Skeletal muscle cell (primary cell): ENCODE measurements at places on chromosomes 3 and 15.
A peak's percentile ranks its signal among the peaks of the same experiment; 100 is the strongest.

DNA sequence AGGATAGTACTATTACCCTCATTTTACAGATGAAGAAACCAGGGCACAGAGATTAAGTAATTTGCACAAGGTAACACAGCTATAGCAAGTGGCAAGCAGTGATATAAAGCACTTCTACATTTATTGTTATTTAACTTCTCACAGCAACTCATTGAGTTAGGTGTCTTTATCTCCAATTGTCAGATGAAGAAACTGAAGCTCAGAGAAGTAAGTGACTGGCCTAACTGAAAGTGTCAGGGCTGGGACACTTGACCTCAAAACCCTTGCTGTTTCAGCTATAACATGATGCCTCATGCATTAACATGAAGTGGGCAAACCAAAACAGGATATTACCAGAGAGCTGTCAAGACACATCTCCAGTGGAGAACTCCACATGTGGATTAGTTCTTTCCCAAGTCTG is 65.8 kb upstream of the LEKR1 start:
- DNase-seq: no peak

DNA sequence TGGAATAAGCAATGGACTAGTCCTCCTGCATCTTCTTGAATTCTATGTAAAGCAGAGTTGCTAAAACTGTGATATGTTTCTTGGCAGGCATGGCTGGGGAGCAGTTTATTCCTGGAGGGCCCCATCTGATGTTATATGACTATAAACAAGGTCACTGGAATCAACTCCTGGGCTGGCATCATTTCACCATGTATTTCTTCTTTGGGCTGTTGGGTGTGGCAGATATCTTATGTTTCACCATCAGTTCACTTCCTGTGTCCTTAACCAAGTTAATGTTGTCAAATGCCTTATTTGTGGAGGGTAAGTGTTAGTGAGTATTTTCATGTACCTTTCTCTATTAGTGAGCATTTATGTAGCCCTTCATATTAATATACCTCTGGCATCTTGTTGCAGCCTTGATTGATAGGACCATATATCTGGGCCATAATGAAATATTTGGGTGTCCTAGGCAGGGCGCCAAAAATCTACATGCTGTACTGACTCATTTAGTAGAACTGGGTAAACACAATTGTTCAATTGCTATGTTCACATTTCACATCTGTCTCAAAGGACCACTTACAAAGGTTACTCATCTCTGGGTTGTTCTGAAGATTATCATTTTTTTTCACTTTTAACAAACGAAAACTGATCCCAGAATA is 52.6 kb upstream of the ADGRG7 start:
- peak; percentile 95 for DNase-seq

DNA sequence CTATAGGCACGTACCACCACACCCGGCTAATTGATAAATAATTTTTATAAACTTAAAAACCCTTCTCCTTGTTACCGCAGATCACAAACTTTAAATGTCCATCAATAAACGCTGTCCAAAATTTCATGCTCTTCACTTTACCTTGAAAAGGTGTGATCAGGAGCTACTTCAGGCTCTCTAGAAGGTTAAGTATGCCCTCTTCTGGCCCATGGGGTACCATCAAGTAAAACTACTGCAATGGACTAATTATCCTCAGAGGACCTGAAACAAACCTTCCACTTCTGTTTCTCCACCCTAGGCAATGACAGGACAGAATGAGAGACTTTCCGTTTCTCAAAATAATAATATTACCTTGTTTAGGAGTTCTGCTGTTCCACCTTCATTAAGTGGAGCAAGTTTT is 9.2 kb downstream of the LZTFL1 start:
- no peak for DNase-seq

GRCh38 chr15:64751464-64751863 is 23.9 kb downstream of the RBPMS2 start:
- no peak for DNase-seq

DNA sequence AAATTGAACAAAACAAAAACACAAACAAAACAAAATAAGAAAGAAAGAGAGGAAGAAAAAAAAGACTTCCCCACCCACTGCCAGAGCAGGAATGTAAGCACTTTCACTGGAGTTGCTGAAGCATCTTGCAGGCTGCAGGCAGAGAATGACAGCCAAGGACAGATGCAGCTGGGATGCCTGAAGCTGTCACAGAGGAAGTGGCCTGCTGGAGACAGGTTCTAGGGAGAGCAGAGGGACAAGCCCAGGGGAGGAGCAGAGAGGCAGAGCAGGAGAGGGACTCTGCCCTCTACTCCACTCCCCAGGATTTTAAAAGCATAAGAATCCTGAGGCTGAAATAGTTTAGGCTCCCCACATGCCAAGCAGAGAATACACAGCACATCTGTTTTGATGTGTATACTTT is 326.2 kb downstream of the TUSC7 start:
- no peak for DNase-seq

- no peak for DNase-seq
These were observed 179.2 kb upstream of the PROK2 start for GRCh38 chr3:71964170-71964569.

GRCh38 chr3:62065985-62066693 is 307.2 kb downstream of the FEZF2 start:
- DNase-seq: peak; percentile 28

- DNase-seq: peak; percentile 41
These were observed 417.8 kb upstream of the TPM1 start for GRCh38 chr15:62624547-62625378.

DNA sequence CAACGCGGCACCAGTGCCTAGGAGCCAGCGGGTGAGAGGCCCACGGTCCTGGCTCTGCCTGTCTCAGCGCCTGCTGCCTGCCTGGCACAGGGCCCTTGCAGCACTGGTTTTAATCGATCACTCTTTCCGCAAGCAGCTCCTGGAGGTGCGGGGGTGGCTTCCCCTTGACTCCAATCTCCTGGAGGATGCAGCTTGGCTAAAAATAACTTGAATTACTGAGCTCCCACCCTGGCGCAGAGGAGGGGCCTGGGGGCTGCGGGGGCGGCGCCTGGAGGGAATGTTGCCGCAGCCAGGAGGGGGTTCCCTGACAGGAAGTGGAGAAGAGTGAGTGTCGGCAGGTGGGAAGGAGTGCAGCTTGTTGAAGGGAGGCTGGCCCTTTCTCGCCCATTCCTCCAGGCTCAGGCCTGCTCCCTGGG is 9.9 kb upstream of the RPL29 start:
- DNase-seq: peak; percentile 56

- no peak for DNase-seq
These were observed 84.4 kb upstream of the MEX3B start for GRCh38 chr15:82130248-82130647.

- DNase-seq: no peak
These were observed 335.7 kb upstream of the CFAP20DC start for GRCh38 chr3:59385547-59385946.

DNA sequence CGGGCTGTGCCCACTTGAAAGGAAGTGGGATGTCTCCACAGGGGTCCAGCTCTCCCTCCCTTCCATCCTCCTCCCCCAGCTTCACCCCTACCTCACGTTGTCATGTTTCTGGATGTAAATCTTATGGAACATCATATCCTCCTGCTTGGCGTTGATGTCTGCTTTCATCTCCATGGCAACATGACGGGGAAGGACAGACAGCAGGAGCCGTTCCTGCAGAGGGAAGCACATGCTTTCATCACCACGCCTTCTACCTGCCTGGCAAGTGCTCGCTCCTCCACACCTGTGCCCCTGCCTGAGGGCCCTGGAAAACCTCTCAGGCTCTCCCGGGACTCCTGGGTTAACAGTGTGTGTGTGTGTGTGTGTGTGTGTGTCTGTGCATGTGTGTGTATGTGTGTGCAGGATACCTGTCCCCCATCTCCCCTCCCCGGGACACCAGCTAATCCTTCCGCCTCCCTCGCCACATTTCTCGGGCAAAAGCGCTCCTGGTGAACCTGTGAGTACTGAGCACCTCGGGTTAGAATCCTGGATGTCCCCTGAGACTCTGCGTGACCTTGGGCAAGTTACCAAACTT is 101.1 kb downstream of the ADCY5 start:
- no peak for DNase-seq

DNA sequence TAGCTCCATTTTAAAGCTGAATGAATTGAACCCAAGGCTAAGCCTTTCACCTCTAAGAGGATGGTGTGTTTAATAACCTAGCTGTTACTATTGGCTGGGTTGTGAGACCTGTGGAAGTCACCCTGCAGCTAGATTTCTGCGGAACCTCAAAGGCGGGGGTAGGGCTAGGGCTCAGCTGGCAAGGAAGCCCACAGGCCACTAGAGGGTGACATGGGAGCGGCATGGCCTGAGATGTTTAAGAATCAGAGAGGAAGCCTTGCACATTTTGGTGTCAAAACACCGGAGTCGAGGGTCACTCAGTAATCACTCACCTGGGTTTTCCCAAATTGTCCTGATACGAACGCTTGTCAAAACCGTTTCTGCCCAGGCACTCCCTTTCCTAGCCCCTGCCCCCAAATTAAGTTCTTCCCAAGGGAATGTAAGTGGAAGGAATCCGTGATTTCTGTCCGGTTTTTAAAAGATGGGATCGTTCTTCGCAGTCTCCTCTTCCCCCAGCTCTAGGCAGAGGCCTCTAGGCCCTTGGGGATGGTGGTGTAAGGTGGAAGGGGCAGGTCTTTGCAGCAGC is 3.8 kb upstream of the ACAD9 start:
- no peak for DNase-seq

DNA sequence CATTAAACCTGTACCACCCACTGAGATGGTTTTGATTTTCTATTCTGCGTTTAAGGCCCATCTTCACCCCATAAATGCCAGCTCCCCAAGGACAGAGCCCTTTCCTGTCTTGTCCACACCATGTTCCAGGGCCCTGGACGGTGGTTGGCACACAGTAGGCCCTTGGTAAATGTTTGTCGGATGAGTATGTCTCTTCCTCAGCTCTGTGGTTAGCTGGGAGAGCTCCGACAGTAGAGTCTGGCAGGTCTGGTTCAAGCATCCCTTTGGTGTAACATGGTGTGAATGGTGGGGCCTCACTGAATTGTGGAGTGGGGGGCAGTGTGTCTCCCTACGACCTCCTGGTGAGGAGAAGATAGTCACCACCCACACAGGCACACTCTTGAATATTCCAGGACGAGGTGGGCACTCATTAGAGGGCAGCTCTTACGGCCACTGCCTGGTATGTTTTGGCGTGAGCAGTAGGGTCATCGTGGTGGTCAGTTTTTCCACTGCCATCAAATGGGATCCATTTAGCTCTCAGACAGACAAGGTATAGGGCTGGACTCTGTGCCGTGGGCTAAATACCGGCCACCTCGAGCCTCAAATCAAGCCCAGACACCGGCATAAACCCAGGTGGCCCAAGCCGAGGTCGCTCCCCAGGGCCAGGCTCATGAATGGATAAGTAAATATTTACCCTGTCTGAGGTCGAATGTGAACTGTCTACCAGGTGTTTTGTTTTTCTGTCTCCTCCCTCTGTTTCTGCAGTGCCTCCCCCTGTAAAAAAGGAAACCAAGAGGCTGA is 61.3 kb downstream of the SMAD3 start:
- no peak for DNase-seq

DNA sequence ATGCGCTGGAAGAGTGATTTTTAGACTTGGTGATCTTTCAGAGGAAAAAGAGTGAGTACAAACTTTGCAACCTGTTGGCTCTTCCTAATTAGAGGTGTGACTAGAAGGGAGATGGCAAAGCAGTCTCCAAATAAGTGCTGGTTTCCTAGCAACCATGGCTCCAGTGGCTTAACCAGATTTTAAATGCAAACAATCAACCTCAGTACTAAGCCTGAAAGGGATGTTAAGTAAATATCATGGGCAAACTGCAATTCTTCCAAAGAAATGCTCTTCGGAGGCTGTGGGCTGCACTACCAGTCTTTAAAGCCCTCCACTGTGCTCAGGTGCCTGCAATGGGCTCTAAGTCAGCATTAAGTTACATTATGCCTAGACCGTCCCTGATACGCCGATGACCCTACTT is 678.1 kb upstream of the CCDC54 start:
- DNase-seq: no peak

DNA sequence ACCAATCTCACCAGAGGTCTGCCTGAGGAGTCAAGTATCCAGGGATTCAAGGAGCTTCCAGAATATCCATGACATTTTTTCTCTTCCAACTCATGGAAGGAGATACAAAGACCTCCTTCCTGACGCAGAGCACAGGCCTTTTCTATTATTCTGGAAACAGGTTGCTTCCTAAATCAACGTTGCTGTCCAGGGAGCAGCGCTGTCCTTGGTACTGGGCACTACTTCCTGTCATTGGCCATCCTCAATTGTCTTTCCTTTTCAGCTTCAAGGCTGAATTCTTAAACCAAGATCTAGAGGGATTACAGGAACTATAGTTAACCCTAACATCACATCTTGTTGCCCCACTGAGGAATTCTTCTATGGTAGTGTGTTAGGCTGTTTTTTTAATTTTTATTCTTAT is 50.4 kb upstream of the TBC1D21 start:
- no peak for DNase-seq

- DNase-seq: no peak
These were observed 36.6 kb downstream of the PSTPIP1 start for GRCh38 chr15:77031376-77032050.

DNA sequence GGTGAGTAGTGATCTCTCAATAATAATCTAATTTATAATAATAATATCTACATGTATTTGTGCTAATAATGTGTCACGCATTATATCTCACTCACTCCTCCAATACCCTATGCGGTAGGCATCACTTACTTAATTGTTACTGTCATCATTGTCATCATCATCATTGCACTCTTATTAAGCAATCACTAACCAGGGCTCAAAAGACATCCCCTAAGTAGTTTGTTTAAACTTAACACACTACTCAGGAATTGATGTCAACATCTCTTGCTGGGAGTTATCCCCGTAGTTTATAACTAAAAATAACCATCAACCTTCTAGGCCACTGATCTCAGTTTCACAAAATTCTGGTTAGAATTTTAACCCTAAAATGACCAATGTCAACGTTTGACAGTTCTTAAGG is 56.8 kb upstream of the ICE2 start:
- DNase-seq: no peak

- DNase-seq: no peak
These were observed 223.0 kb upstream of the P2RY1 start for GRCh38 chr3:152611905-152612304.

- no peak for DNase-seq
These were observed 399.6 kb downstream of the LPP start for GRCh38 chr3:188553569-188553968.

DNA sequence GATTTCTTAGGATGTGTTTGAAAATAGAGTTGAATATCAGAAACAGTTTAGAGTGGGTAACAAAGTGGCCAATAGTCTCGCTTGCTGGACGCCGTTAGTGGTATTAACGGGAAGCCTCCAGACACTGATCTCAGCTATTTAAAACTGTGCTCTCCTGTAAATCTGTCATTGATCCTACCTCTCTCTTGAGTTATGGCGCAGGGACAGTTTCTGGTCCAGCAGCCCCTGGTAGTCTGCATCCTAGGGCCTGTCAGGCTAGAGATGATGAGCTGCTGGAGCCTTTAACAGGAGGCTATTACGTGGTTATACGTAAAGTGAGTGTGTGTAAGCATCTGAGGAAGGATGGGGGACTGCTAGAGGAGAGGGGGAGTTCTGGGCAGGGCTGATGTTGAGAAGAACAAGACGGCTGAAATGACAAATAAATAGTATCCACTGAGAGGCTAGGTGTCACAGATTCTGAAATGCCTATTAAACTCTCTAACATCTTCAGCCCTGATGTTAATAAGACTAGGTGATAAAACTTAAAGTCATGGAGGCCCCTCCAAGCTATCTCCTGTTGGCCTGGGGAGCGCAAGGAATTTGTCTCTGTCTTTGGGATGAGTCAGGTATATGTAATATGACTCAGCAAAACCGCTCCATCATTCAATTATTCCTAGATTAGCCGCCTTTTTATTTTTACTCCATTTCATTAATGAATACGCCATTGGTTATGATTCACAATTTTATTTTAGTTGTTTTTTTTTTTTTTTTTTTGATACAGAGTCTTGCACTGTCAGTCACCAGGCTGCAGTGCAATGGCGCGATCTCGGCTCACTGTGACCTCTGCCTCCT is 155.7 kb downstream of the GREM1 start:
- DNase-seq: no peak

- no peak for DNase-seq
These were observed 22.9 kb upstream of the KIF23 start for GRCh38 chr15:69391046-69391757.
